HT-29 (cell line): ENCODE measurements at places on chromosomes 5 and 9.

GRCh38 chr9:111621895-111622480, 9.1 kb upstream of the DNAJC25 start:
- DNase-seq, result peak; percentile 68

DNA sequence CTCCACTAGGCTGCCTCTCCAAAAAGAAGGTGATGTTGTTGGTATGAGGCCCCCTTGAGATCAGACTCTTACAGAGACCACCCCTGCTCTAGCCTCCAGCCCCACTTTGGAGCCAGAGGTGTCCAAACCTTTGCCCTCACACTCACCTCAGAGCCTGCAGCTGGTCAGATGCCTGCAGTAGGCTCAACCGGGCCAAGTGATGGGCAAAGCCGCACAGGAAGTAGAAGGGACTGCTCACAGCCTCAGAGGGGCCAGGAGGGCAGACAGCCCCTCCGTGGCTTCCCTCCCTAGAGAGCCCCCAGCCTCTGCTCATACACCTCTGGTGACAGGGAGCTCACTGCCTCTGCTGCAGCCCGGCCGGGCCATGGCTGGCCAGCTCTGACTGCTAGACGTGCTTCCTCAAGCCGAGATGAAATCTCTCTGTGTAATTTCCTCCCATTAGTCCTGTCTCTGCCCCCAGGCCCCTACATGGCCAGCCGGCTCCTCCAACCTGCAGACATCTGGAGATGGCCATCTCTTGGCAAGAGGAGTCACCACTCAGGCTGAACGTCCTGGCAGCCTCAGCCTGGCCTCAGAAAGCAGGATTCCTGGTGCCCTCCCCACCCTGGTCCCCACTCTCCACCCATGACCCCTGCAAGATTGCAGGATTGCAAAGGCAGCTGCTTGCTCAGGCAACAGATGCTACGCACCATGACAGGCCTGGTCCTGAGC, 7.3 kb upstream of the TCF7 start:
- DNase-seq, result no peak

DNA sequence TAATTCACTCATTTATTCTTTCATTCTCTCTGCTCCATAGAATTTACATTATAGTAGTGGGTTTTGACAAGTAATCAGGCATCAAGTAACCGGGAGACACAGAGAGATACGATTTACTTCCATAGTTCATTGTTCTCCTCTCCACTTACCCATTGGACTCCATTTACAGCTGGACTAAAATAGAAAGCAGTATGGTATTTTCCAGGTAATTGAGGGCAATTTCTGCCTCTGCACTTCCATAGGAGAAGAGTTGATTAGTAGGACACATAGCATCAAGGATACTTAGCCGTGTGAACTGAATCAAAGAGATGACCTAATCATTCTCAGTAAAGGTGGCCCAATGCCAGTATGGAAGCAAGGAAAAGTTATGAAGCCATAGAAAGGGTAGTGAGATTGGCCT, 244.4 kb downstream of the COX7C start:
- DNase-seq, result no peak

DNA sequence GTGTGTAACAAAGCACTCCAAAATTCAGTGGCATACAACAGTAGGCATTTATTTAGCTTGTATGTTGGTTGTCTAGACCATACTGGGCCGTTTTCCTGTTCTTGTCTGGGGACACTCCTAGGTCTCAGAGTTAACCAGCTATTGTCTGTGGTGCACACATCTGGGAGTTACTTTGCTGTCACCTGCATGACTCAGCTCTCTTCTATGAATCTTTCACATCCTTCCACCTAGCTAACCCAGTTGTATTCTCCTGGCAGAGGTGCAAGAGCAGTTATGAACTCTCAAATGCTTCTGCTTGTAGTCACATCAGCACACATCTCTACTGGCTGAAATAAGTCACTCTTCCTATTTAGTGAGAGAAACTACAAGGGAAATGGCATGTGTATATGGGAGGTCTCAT, 138.1 kb downstream of the BAAT start:
- DNase-seq, result no peak

- DNase-seq, result peak; percentile 27
Observed at GRCh38 chr9:112135706-112136105, 39.4 kb downstream of the SUSD1 start.

GRCh38 chr5:50958852-50959457, 292.5 kb downstream of the PARP8 start:
- DNase-seq, result peak; percentile 92
